Fibroblast of skin of left quadriceps (primary cell): ENCODE measurements at places on chromosomes 1 and 21.

DNA sequence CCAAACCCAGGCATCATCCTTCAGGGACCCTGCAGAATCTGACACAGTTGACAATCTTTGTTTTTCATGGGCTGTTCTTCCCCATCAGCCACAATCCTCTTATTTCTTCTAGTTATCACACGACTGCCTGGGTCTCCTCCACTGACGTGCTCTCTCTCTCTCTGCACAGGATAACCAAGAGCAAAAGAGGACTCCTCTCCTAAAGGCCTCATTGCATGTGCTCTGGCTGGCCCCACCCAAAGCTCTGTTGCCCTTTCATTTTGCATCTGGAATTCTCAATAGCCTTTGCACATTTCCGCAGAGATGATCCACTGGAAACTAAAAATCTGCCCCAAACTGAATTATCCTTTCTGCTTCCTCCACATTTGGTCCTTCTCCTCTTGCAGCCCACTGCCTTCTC is 58.5 kb downstream of the KANK4 start:
- no peak for DNase-seq

DNA sequence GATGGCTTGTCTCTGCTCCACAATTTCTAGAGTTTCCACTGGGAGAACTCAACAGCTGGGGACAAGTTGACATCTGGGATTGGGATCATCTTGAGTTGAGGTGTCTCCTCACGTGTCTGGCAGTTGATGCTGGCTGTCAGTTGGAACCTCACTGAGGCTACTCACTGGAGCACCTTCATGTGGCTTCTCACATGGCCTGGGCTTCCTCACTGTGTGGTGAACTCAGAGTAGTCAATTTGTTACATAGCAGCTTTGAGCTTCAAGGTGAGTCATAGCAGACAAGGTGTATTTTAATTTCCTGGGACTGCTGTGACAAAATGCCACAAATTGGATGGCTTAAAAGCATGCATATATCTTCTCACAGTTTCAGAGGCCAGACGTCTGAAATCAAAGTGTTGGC is 44.0 kb downstream of the NTNG1 start:
- DNase-seq: no peak

GRCh38 chr1:109089242-109090015 is 1.1 kb upstream of the TMEM167B start:
- DNase-seq: no peak

DNA sequence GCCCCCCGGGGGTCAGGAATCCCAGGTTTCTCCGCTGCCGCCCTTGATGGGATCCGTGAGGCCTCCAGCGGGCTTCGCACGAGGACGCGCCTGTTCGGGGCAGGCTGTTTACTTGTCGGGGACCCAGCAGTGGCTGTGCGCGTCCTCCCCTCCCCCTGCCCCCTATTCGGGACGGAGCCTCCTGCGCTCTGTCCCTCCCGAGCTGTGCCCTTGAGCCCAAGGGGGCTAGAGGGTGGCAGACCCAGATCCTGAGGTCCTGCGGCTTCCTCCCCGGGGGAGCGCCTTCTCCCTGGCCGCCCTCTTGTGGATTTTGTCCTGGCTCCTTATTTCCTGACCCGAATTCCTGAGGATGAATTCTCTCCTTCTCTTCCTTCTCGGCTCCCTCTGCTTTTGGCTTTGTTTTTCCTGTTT is 38.4 kb downstream of the PIK3CD start:
- DNase-seq: no peak
